Cardiac muscle cell (in vitro differentiated cells and primary cell): ENCODE measurements at places on chromosomes 6 and 20. TPM values are rescaled to one million over a fixed set of nuclear protein-coding genes. Genes with fewer than 3 reads are reported as not detected.
A peak's percentile ranks its signal among the peaks of the same experiment; 100 is the strongest.

NELFE gene
- 165 and 186 TPM in 2 replicates for total RNA-seq

TFAP2A gene
- not detected in 2 replicates for total RNA-seq

DNA sequence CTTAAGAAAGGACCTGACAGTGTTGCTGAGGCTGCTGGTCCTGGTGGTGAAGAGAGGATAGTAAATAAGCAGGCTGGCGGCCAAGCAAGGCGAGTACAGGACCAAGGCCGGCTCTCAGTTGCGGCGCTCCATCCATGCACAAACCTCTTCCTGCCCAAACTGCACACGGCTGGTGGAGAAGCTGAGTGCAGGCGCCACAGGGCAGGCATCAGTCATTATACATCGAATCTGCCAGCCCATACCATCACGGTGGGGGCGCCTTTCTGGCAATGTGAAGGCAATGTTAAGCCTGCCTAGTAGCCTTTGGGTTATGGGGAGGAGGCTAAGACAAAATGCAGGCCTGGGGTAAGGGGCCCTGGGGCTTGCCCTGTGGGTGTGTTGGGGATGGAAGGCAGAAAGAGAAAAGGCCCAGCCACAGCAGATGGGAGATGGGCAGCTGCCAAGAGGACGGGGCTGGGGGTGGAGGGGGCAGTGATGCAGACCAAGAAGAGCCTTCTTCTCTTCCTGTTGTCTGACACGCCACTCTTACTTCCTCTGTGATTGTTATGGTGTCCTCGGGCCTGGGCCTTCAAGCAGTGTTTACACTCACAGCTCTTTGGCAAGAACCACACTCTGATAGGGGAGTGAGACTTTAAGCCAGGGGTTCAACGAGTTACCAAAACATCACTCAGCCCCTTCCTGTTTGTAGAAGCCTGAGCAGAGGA is 20.3 kb upstream of the KCNK16 start:
- no peak overlapping the region for H3K27ac ChIP-seq
- peaks cover 19% of the 10 kb centered on the region for H3K4me1 ChIP-seq
- H3K27me3 ChIP-seq: no peaks in the 10 kb centered on the region
- H3K4me3 ChIP-seq: no peak overlapping the region
- H3K36me3 ChIP-seq: no peaks in the 10 kb centered on the region
- no peak for DNase-seq

DNA sequence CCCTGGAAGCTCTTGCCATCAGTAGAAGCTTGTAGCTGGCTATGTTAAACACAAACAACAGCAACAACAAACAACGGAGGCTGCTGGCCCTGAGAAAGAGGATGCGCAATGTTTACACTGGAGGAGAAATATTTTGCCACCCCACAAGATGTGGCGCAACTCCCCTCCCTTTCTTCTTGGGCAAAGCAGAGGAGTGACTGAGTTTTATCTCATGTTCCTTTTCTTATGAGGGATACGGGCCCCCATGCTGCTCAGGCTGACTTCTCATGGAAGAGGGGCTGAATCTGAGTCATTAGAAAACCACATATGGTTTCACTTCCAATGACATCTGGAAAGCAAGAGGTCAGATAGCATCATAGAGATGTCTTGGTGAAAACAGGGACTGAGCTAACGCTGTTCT is 75.9 kb upstream of the HDDC2 start:
- no peak overlapping the region for H3K27ac ChIP-seq
- DNase-seq: no peak
- no peaks in the 10 kb centered on the region for H3K27me3 ChIP-seq
- H3K4me1 ChIP-seq: no peaks in the 10 kb centered on the region

- no peaks in the 10 kb centered on the region for H3K4me1 ChIP-seq
- no peak for DNase-seq
- no peak overlapping the region for H3K4me3 ChIP-seq
- H3K27me3 ChIP-seq: no peaks in the 10 kb centered on the region
- H3K27ac ChIP-seq: no peak overlapping the region
- H3K36me3 ChIP-seq: no peaks in the 10 kb centered on the region
Measured at GRCh38 chr20:39702701-39703349, 740.7 kb downstream of the DHX35 start.

- no peak overlapping the region for H3K27ac ChIP-seq
- no peaks in the 10 kb centered on the region for H3K36me3 ChIP-seq
- no peaks in the 10 kb centered on the region for H3K4me1 ChIP-seq
- no peaks in the 10 kb centered on the region for H3K27me3 ChIP-seq
- no peak overlapping the region for H3K4me3 ChIP-seq
- DNase-seq: no peak
Measured at GRCh38 chr6:149046822-149047246, 270.7 kb upstream of the TAB2 start.

DNA sequence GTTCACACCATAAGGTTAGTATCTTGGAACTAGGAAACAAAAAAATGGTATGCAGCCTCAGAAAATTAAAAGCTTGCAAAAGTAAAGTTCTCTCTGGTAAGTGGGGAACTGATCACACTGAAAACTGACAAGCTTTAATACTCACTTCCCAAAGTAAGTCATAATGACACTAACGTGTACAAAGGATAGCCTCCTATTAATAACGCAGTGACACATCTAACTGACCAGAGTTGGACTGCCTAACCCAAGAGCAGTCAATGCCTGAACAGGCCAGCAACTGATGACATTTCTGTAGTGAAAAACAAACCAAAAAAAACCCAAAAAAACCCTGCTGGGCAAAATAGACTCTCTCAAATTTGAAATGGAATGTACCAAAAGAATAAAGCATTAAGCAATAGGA is 30.7 kb downstream of the CHD6 start:
- no peaks in the 10 kb centered on the region for H3K36me3 ChIP-seq
- no peak for DNase-seq

DNA sequence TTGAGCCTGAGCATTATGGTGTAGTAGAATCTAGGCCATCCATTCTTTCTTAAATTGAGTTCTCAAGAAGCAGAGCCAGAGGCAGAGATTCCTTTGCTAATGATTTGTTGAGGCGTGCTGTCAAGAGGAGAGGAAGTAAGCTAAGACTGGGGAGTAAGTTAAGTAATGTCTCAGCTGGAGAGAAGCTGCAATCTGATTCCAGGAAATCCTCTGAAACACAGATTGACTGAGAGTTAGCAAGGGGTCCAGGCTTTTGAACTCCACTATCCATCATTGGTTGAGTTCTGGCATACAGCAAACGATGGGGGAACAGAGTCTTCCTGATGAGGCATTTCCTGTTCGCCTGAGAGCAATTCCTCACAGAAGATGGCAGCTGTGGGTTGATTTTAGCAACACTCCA is 207.4 kb upstream of the RAB32 start:
- H3K36me3 ChIP-seq: no peaks in the 10 kb centered on the region
- peak; percentile 16 for DNase-seq
- H3K27ac ChIP-seq: no peak overlapping the region
- H3K4me1 ChIP-seq: no peaks in the 10 kb centered on the region
- no peaks in the 10 kb centered on the region for H3K27me3 ChIP-seq
- H3K4me3 ChIP-seq: no peak overlapping the region

DNA sequence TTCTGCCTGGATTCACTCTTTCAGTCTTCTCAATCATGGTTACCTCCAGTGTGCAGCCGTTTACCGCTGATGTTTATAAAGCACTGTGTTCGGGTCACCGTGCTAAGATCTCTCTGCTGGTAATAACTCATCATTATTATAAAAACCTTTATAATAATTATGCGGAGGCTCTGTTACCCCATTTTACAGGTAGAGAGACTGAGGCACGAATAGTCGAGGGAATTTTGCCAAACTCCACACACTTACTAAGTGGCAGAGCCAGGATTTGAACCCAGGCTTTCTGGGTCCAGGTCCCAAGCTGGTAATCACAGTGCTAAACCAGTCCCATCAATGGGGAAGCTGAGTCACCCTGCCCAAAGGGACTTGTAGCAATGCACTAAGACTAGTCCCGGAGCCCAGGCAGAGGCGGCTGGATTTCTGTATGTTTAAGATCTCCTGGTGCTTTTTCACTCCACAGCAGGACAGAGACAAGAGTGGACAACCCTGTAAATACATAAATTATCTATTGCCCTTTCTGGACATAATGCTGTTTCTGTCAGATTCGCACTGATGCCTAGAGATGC is 48.1 kb downstream of the SYNJ2 start:
- no peak overlapping the region for H3K27ac ChIP-seq
- H3K36me3 ChIP-seq: no peaks in the 10 kb centered on the region
- H3K27me3 ChIP-seq: no peaks in the 10 kb centered on the region
- no peaks in the 10 kb centered on the region for H3K4me1 ChIP-seq
- DNase-seq: no peak
- H3K4me3 ChIP-seq: no peak overlapping the region

- H3K27ac ChIP-seq: no peak overlapping the region
- no peak overlapping the region for H3K4me3 ChIP-seq
- H3K27me3 ChIP-seq: no peaks in the 10 kb centered on the region
- no peaks in the 10 kb centered on the region for H3K4me1 ChIP-seq
Measured at GRCh38 chr6:112622036-112622435, 274.9 kb downstream of the RFPL4B start.

- no peak overlapping the region for H3K4me3 ChIP-seq
- H3K27me3 ChIP-seq: no peaks in the 10 kb centered on the region
- H3K27ac ChIP-seq: no peak overlapping the region
- DNase-seq: no peak
- no peaks in the 10 kb centered on the region for H3K4me1 ChIP-seq
Measured at GRCh38 chr6:134346932-134347545, 29.1 kb upstream of the SGK1 start.
